Mesothelial cell of epicardium (in vitro differentiated cells): ENCODE measurements at places on chromosomes 7 and 10. TPM values are rescaled to one million over a fixed set of nuclear protein-coding genes. Genes with fewer than 3 reads are reported as not detected.

MBL2 gene
- total RNA-seq: not detected in 3 replicates

HMX2 gene
- not detected in 3 replicates for total RNA-seq

HOXA3 gene
- total RNA-seq: 197 to 209 TPM (median 201 TPM) in 3 replicates

RBM20 gene
- 20.5 to 23.3 TPM (median 20.7 TPM) in 3 replicates for total RNA-seq

GIMAP2 gene
- total RNA-seq: not detected in 3 replicates

DNA sequence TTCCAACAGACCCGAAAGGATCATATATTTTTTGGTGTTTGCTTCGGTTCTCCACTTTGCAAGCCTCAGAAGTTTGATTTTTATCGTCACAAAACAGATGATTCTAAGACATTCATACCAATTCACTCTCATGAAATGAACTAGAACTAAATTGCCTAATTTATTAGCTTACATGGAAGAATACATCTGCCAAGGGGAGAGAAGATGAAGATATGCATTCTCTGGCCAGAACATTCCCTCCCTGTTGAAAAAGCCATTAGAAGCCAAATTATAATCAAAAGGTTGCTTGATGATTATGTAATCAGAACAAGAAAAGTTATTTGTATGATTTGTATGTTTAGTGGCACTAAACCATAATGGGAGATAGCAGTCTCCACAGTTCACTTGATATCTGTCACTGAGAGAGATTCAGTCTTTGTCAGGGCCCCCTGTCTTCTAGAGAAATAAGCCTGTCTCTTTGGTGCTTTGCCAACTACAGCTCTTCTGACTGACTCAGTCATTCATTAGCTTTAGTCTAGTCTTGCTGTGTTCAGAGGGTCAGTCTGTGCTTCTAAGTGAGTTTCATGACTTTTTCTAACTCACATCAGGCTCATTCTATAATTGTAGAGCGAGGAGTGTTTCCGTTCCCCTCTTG, 95.3 kb upstream of the GNAI1 start:
- DNase-seq: no peak

DNA sequence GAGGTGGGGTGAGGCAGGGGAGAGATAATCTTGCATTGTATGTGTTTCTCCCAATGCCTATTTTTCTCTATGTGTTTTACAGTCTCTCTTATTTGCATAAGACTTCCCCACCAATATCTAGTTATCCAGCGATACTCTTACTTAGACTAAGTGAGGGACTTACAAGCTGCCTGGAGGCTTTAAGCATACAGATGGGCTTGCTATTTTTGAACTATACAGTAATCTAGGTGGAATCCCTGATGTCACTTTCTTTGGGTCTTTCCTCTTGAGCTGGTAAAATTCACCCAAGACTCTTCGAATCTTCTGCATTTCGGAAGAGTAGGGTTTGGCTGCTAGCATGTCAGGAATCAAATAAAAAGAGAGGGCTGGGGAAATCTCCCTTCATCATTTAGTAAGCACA, 76.6 kb downstream of the NDUFB2 start:
- no peak for DNase-seq

- no peak for DNase-seq
Measured at GRCh38 chr7:29765490-29765889, 40.8 kb upstream of the WIPF3 start.

GRCh38 chr7:147858421-147858820, 732.1 kb upstream of the C7orf33 start:
- no peak for DNase-seq

DNA sequence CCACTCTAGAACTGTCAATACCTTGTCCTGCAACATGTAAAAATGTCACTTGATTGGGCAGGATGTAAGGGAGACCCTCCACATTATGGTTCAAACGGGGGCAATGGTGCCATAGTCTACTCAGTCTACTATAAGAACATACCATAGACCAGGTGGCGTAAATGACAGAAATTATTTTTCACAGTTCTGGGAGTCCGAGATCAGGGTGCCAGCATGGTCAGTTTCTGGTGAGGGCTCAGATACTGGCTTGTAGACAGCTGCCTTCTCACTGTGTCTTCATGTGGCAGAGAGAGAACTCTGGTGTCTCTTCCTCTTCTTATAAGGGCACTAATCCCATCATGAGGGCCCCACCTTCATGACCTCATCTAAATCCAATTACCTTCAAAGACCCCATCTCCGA, 18.7 kb upstream of the TMEM178B start:
- no peak for DNase-seq

GRCh38 chr10:103476046-103476768, 2.8 kb downstream of the CALHM3 start:
- DNase-seq: no peak

DNA sequence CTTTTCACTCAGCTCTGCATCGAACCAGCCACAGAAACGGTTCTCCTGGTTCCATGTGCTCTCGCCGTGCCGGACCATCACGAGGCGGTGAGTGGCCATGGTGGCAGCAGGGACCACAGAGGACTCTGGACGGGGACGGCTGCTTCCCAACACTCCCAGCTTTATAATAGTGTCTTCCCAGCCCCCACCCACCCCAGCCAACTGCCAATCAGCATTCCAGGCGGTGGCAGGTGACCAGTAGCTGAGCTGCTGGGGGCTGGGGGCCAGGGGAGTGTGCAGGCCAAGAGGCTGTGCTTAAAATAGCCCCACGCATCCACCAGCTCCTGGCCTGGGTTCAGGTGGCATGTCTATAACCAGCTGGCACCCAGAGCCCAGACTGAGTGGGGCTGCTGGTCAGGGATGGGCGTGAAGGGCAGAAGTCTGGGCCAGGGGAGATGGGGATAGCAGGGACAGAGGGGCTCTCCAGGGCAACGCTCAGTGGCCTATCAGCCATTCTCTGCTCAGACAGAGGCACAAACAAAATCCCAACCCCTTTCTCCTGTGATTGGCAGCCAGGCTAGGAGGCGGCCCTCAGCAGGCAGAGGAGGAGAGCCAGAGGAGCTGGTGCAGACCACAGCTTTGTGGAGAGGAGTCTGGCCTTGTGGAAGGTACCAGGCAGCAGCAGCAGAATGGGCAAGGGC, at the start of gene PGAM2:
TSS of gene PGAM2 (minus strand) at position 137 of the 680 bp plus-strand sequence. CDS start at position 99, 38 bp downstream.
- no peak for DNase-seq

GRCh38 chr10:27345455-27345920, 104.9 kb upstream of the ACBD5 start:
- DNase-seq: no peak

DNA sequence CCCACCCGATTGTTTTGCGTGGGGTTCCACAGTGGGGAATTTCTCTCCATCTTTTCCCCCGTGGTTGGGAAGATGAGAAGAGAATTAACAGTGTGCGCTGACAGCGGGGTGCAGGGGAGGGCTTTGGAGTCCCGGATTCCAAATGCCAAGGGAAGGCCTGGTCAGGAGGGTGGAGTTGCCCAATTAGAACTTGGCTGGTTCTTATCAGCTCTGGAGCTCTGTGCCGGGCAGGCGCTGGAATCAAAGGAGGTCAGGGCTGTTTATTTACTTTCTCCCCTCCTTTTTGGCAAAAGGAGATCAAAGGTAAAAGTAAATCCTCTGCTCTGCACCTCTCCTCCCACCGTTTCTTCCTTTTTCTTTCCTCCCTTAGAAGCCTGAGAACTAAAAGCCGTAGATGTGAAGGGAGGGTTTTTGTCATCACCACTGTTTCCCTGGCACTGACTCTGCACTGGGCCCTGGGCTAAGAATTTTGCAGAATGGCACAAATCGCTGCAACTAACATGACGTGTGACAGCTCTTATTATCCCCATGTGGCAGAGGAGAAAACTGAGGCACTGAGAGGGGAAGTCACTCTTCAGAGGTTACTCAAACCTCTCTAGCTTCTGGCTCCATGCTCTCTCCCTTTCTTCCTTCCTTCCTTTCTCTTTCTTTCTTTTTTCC, 95.2 kb upstream of the ZNF716 start:
- no peak for DNase-seq

DNA sequence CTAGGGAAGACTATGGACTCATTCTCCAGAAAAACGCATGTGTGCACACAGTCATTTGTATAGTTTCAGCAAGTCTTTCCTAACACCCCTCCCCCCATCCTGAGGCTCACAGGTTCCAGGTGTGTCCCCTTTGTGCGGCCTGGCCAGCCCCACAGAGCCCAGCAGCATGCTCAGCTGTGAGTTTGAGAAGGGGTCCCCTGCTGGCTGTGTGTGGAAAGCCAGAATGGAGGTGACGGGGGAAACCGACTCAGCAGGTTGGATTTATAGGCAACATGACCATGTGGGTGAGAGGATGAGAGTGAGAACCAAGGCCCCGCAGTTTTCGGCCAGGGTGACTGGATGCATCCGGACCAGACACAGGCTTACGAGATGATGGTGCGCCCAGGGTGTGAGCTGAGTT, 9.9 kb downstream of the PTPRE start:
- no peak for DNase-seq
